ENCODE measurements at places on chromosomes 4 and X.

DNA sequence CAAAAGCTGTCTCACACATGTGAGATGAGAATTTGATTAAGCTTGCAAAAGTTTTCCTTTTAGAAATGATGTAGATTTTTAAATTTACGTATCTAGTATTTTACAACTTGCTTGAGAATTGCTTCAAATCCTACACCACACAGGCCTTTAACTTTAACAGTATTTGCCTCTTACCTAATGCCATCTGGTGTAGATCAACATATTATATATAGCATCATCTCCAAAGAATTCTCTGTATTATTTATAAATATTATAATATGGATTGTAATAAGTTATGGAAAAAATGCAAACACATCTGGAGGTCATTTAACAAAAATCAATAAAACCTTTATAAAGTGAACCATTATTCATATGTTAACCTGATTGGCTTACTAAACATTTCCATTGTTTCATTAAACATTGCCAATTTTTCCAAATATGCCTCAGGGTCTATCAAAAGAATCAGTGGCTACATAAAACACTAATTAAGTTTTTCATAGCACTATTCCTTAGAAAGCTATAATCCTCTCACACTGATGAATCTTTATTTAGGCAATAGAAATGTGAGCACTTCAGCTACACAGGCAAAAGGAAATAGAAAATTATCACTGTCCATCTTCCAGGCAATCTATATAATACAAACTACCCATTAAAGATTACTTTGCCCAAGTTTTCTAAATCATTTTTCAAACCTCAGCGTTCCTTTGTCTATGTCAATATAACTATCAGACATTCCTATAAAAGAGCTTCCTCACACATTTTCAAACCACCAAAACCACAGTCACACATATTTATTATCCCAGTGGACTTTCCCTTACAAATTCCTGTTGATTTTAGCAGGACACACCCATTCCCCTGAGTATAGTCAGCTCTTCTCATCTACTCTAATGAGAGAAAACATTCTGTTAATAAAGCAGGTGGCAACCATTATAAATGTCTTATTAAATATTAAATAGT lies 83.5 kb upstream of the INTU start:
- no peak for DNase-seq

DNA sequence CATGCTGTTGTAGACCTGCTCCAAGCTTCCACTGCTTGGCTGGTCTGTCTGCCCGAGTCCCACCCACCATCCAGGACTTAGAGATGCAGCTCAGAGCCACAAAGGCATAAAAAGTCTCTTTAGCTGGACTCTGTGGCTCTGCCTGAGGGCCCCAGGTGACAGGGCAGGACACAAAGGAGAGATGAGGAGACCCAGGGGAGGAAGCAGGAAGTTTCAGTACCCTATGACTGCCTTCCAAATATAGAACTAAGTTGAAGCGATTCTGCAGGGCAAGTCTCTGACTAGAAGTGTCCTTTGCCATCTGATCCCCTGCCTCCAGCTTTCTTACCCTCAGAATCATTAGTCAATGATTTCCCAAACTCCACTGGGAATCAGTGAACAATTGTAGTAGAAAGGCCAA lies 11.2 kb upstream of the CXCR3 start:
- no peak for DNase-seq

- no peak for DNase-seq
These were observed 626 bp downstream of the YTHDC1 start for GRCh38 chr4:68349279-68349648.

DNA sequence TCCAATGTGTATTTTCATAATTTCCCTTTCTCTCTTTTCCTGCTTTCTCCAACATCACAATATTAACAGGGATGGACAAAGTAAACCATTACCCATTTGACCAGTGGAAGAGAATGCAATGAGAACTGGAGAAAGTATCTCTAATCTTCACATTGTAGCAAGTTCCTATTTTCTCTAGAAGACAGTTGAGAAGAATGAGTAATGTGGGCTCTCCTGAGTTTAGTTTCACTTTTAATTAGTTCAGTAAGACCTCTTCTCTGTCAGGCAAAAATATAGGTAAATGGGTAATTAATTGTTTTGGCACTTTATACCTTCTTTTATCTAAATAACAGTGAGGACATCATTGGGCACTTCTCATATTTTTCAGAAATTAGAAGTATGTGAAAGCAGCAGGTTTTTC lies 602.0 kb downstream of the GLUD2 start:
- DNase-seq, result no peak

GRCh38 chr4:30495651-30496310 lies 224.4 kb upstream of the PCDH7 start:
- DNase-seq, result no peak

DNA sequence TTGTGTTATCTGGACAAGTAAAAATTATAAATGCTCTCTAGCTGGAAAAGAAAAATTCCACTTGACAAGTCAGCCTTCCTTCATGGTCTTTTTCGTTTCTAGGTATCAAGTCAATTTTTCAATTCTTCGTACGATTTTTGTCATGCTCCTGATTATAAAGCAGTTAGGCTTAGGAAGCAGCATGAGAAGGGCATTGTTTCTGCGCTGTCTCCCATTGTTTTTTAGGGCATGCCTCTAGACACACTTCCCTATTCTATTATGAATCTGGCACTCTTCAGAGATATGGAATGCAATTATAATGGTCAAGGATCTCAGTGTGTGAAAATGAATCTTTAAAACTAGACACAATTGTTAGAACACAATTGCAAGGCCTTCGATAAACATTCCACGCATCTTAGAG lies 164.1 kb upstream of the FAT1 start:
- DNase-seq, result no peak

DNA sequence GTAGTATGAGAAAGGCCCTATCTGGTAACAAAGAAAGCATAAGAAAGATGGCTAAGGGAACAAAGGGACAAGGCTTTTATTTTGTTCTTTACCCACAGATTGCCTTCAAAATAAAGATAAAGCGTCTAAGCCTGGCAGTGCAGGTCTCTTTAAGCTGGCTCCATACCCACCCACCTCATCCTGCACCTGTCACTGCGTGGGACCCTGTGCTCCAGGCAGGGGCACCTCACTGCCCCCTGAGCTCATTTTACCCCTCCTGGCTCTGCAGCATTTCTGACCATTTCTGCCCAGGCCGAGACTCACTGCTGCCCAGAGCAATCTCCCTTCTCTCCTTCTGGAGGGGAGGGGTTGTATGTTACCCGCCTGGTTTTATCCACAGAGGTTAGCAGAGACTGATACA lies 1.7 kb upstream of the CYP4V2 start:
- no peak for DNase-seq

DNA sequence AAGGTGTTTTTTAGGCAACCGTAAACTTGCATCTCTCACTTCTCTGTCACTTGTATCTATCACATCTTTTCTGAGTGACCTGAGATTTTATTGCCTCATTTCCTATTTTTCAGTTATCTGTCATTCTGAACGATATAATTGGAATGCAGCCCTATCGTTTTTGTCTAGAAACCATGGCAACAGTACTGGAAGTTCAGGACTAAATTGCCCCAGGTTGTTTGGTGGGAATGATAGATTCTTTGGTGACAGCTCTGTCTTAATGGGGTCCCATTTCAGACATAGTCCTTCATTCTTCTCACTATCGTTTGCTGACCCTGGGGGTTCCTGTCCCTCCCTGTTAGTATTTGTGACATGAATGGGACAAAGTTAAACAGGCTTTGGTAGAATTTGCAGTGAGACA lies 267.7 kb upstream of the GALNT7 start:
- no peak for DNase-seq

All from CD4-positive, alpha-beta T cell treated with Interleukin-17A for 4 hours (primary cell).